Cortex of kidney (tissue), 1 donor: ENCODE measurements at places on chromosomes 11 and 22.

GRCh38 chr11:65083134-65083833 lies 556 bp downstream of the CDCA5 start:
- no peak for DNase-seq

- DNase-seq = no peak
Measured at GRCh38 chr11:130535520-130535919, 87.1 kb downstream of the ADAMTS15 start.

GRCh38 chr22:45876136-45877035 lies 100.6 kb downstream of the WNT7B start:
- DNase-seq = no peak

- DNase-seq = no peak
Measured at GRCh38 chr11:18566406-18566805, 22.1 kb downstream of the UEVLD start.

DNA sequence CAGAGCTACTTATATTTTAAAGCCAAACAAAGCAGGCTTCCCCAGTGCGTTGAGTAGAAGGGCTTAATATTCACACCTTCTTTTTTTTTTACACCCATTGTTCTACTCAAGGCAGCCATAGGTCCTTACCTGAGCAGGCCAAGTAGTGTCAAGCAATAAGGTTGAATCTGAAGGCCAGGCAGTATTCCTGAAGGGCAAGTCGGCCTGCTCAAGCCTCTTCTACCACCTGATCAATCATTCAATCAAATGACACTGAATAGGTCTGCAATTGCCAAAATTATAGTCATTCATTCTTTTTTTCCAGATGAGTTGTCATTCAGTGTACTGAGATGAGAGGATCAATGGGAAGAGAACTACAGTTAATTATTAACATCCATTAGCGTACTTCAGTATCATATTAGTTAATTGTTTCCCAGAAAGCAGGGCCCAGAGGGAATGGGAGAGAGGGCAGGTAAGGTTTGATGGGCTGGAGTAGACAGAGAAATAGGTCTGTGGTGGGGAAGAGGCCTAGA lies 11.9 kb upstream of the PPP2R1B start:
- no peak for DNase-seq

DNA sequence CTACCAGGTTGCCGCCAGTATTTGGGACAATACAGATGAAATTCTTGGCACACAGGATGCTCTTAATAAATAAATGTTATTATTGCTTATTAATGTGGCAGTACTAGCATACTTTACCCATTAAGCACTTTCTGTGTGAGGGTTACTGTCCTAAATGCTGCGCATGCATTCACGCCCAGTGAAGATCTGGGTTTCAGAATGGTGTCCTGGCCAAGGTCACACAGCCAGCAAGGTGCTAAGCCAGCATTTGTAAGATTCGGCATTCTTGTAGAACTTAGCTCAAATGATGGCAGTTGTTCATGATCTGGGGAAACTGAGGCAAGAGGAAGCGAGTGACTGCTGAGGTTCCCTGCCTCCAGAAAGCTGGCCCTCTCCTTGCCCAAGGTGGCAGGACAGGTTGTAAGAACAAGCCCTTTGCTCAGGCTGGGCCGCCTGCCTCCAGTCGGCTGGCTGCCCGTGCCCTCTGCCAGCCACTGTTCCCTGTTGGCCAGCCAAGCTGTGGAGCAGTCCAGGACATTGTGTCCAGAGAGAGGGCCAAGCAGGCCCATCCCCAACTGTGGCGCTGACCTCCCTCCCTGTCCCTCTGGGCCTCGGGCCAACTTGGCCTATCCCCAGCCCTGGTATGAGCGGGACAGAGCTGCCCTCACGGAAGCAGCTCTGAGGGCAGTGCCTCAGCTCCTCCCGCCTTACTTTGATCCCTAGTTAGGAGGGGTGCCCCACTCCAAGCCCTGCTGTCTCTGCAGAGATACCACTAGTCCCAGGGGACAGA lies 28.8 kb downstream of the TOB2 start:
- peak; percentile 32 for DNase-seq

GRCh38 chr22:22110548-22111266 lies 128.1 kb upstream of the TOP3B start:
- DNase-seq = no peak

DNA sequence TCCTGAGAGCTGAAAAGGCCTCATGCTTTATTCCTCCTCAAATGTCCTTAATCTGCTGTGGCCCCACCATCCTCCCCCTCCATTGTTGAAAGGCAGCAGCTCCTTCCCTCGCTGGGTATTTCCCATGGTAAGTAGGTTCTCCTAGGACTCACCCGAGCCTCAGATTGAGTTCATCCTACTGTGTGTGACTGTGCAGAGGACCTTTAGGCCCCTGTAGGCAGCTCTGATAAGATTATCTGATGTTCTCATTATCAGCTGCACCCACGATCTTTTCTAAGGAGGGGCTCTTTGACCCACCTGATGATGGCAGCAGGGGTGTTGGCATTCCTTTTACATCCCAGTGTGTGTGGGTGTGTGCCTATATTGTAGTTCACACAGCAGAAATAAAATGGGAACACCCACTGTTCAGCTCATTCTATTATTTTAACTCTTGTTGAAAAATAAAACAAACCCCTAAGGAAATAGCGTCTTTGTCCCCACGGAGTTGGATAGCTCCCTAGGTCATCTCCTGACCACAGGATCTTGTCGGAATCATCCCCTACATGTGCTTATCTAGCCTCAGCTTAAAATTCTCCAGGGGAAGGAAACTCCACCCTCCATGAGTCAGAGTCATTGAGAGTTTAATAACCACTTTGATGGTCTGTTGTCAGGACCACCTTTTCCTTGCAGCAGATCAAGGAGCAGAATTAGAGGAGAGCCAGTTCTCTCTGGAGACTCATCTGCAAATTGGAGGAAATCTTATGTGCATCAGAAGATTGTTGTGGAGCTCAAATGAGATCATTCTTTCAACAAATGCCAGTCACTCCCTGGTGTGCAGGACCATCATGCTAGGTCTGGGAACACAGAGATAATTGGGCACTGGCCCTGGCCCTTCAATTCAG lies 19.3 kb downstream of the ENDOD1 start:
- DNase-seq = no peak

DNA sequence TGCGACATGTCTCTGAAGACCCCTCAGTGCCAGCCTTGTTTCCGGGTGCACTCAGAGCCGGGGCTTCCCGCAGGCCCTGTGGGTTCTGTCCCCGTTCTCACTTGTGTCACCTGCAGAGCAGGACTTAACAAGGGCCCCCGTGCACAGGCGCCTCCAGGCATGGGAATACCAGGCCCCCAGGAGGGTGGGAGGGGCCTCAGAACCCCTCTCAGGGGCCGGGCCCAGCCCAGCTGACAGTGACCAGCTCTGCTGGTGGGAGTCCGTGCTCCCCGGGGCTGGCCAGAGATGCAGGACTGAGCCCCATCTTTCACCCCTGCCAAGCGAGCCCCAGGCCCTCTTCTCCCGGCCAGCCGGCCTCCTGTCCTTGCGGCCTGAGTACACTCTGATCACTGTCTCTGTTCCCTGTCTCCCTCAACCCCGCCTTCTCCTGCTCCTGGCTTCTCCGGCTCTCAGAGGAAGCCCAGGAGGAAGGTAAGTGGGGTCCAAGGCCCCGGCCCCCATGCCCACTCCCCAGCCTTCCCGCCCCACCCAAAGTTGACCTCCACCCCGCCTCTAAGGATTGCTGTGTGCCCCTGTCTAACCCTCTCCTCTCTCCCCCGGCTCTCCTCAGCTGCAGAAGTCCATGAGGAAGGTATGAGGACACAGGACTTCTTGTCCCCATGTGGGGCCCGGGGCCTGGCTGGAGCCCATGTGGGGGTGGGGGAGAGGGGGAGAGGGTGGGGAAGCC lies 5.3 kb downstream of the TNNT3 start:
- no peak for DNase-seq

GRCh38 chr11:120331301-120331996 lies 4.8 kb upstream of the ARHGEF12 start:
- DNase-seq = no peak

- no peak for DNase-seq
Measured at GRCh38 chr11:35334385-35335090, 84.8 kb downstream of the SLC1A2 start.

GRCh38 chr22:45496451-45496941 lies 6.2 kb upstream of the FBLN1 start:
- DNase-seq = no peak

DNA sequence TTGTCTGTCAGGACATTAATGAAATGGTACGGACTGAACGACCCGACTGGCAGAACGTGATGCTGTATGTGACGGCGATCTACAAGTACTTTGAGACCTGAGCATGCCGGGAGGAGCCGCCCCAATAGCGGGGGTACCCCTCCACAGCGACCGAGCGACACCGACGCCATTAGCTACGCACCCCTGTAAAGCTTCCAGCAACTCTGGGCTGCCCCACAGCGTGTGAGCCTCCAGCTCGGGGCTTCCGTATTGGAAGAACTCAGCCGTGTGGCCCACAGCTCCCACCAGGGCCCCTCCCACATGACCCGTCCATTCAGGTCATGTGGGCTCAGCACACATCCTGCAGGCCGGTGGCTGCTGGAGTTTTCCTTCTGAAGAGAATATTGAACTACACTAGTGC lies 12.9 kb upstream of the ADORA2A start:
- no peak for DNase-seq

- no peak for DNase-seq
Measured at GRCh38 chr11:133576351-133576750, 44.0 kb upstream of the OPCML start.

GRCh38 chr11:43358801-43359421 lies at the start of gene TTC17:
TTC17 (plus strand) TSS chr11:43358920; CDS start chr11:43358955, 35 bp downstream.
- DNase-seq = peak; percentile 19

DNA sequence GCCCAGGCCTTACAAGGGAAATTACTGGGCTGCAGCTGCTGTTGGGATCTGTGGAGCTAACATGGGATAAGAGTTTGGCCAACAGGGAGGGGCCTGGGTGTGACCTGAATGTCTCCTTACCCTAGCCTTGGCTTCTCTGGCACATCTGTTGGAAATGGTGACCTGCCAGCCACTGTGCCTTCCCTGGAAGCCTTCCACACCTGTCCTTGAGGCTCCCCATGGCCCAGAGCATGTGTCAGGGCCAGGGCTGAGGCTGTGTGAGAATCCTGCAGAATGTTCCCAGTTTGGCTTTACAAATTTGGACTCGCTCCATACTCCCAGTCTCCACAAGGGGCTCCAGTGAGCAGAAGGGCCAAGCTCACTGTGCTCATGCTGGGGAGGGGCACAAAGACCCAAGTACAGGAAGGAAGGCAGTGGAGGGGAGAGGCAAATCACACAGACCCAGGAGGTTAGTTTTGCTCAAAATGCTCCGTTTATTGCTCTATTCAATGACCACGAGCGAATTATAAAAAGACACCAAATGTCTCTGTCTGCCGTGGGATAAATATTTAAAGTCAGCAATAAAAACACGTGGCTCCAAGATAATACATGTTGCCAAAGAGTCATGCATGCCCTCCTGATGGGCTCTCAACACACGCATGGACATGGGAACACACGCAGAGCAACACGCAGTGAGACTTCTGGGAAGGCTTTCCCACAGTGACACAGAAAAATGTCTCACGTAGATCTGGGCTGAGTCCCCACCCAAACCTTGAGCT lies 1.7 kb upstream of the IGSF22 start:
- DNase-seq = no peak

DNA sequence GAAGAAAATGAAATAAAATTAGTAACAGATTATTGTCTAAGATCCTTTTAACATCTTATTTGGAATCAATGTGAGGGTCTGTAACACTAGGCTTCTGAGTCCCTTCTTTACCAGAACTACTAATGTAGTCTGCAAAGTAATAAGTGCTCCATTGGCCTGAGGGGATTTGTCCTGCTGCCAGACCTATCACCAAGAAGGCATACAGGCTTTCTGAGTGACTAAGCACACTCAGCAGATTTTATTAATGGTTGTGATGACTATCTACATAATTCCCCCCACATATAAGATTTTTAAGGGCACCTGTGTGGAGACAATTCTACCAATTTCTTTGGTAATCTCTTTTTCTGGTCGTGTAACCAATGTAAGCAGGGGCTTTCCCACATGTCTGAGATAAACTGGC lies 365.0 kb upstream of the FAT3 start:
- no peak for DNase-seq

- DNase-seq = no peak
Measured at GRCh38 chr11:96655474-96655873, 265.7 kb downstream of the JRKL start.

- DNase-seq = no peak
Measured at GRCh38 chr11:858762-859339, 16.2 kb downstream of the TSPAN4 start.

GRCh38 chr11:48093795-48094642 lies 113.7 kb downstream of the PTPRJ start:
- DNase-seq = no peak

DNA sequence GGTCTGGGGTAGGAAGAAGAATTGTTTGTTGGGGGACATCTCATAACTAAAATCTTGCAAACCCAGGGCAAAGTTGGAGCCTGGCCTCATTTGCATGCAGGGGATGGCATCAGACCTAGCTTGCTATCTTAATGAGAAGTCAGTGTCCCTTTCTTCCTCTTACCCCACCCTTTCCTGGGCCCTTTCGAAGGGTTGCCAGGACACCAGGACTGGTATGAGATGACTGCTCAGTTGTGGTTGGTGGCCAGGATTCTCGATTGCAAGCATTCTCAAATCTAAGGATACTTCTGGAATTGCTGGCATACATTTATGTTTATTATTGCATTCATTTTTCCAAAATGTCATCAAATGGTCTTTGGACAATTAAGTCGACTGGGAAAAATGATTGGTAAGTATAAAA lies 131.0 kb downstream of the SLC1A2 start:
- no peak for DNase-seq

DNA sequence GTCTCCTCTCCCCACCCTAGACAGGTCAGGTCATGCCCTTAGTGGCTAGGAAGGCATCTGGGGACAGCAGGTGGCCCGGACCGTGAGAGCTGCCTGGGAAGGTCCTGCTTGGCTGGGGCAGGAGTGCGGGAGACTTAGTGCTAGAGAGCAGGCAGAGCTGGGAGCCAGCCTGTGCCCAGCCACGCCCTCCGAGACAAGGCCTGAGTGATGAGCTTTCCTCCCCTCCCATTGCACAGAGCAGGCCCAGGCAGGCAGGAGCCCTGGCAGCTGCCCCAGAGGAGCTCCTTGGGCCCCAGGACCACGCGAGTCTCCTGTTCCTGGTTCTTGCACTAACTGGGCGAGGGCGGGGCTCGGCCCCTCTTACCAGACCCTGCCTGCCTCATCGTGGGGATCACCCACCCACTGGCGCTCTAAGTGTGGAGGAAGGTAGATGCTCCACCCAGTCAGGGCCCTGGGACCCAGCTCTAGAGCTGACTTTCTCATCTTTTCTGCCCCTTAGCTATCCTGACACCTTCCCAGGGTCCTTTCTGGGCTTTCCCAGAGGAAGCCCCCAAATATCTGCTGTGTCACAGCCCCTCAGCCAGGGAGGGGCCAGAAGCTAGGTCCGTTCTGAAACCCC lies 44.9 kb downstream of the MACROD1 start:
- DNase-seq = no peak
